ENCODE measurements at places on chromosomes 7 and 10.

DNA sequence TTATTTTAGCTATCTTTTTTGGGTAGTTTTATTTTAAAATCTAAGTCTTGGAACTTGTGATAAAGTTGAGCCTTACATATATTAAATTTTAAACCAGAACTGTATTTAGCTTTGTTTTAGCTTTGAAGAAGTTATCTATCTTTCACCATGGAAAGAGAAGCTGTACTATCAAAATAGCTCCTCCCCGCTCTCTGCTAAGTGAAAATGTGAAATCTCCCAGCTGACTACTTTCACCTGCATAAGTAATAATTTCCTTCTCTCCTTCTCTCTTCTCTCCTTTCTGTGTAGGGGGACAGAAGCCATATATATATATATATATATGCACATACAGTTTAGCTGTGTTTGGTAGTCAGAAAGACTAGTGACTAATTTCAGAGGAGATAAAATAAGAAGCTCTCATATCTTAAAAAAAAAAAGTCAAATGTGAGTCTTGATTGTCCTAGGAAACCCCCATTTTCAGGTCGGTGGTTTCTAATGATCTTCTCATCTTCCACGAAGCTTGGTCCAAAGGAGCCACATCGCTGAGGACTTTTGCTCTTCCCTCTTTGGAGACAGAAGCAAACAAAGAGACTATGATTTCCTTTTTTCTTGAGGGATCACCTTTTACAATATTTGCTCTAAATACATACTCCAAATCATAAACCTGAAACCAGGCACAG lies 30.6 kb upstream of the GDI2 start:
- no peak for DNase-seq

- no peak for DNase-seq
Observed at GRCh38 chr10:48653944-48654698, 30.6 kb upstream of the WDFY4 start.

DNA sequence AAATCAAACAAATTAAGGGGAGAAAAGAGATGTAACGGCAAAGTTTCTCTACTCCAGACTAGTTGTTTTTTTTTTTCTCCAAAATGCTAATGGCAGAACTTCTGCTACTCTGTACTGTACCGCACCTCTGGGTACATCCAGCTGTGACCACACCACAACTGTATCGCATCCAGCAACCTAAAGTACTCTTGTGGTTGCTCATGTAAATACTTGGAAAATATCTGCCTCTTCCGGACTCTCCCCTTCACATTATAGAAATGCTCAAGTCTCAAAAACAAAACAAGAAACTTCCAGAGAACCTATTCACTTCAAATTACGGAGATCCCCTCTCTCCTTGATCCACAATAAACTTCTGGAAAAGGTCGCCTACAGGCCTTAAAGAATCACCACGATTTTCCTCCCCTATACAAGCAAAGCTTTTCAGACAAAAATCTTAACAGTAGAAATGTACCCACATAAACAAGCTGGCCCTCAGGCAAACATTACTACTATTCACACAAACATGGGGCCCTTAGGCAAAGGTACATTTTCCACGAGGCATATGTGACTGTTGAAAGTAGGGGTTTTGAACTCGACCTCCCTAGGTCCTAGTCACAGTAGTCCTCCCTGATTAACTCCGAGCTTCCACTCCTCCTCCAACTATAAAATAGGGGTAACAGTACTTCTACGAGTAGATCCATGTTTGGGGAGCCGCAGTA lies 222.9 kb upstream of the MKLN1 start:
- peak; percentile 38 for DNase-seq

DNA sequence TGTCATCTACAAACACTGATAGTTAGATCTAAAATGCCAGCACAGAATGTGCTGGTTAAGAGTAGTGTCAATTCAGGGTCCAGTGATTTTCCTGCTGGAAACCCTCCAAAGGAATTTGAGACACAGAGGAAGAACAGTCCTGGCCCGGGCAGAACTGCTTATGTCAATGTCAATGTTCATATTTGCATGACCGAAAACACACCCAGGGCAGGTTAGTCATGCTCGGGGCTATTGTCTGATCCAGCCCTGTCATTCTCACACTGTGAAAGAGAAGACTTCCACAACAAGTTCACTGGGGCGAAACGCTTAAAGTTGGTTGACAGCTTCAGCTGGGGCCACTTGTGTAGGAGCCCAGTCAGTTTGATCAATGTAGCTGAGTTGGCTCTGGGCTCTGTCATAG lies 139.3 kb downstream of the C1GALT1 start:
- peak; percentile 75 for DNase-seq

DNA sequence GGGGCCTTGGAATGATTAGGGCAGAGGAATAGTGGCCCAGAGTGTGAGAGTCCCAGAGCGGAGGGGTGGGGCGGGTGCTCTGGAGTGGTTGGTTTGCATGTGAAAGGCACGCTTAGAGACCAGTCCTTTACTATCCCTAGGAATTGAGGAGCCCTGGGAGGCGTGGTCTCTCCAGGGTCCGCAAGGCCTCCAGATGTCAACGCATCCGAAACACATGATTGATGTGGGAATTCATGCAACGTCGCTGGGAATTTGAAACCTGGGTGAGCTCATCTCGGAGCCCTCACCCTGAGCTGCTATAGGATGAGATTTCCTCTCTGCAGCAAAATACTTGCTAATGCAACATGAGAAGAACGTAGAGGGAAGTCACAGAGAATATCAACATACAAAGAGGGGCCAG lies 51.2 kb downstream of the NPTX2 start:
- DNase-seq = no peak

- DNase-seq = no peak
Observed at GRCh38 chr7:139629392-139630082, 106.1 kb downstream of the CLEC2L start.

DNA sequence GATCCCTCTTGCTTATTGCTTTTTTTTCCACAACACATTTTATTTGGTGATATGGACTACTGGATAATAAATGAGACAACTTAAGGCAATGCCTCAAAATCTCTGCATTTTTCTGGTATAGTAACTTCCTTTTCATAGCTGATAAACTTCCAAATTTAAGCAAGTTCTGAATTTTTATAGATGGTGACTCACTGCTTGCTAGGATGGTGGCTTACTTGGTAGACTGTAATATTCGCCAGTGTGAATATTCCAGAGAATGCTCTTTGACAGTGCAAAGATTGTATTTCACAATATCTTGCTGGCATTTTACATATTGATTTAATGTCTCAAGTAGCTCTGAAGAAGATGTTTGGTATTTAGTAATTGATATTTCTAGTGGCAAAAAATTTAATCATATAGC lies 472.4 kb downstream of the TFEC start:
- DNase-seq = peak; percentile 84

GRCh38 chr7:29749701-29750321 lies 56.5 kb upstream of the WIPF3 start:
- DNase-seq = no peak

- DNase-seq = peak; percentile 74
Observed at GRCh38 chr10:44786286-44786850, 124.8 kb upstream of the TMEM72 start.

- no peak for DNase-seq
Observed at GRCh38 chr7:106347229-106347833, 62.5 kb upstream of the NAMPT start.

DNA sequence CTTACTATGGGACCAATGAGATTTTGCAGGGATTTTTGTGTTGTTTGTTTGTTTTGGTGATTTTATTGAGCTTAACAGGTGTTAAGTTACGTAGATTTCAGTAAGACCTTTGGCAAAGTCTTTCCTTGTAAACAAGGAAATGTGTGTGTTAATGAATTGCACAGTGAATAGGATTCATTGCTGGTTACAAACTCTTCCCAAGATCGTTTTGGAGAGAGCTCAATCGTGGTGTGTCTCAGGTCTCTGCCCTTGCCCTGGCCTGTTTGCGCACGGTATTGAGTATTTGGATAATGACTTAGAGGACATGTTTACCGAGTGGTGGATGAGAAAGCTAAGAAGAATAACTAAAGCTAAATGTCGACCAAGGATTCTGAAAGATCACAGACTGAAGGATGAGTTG lies 41.9 kb downstream of the PRPF18 start:
- DNase-seq = no peak

- DNase-seq = peak; percentile 51
Observed at GRCh38 chr7:112665709-112666108, 124.5 kb downstream of the TMEM168 start.

- DNase-seq = no peak
Observed at GRCh38 chr7:116438267-116438666, 61.3 kb upstream of the CAV2 start.

Data from fibroblast of gingiva (primary cell).